ENCODE measurements at places on chromosomes 2 and 18. TPM values are rescaled to one million over a fixed set of nuclear protein-coding genes. Genes with fewer than 3 reads are reported as not detected.

The TSPYL6 gene
- total RNA-seq, result not detected

The OXER1 gene
- not detected for total RNA-seq

The MALT1 gene
- total RNA-seq, result 9.2 TPM

The MTX2 gene
- total RNA-seq, result 34.5 TPM

The SERPINB3 gene
- not detected for total RNA-seq

The IL36A gene
- not detected for total RNA-seq

The TUBA4B gene
- total RNA-seq, result not detected

The KYNU gene
- 0.07 TPM for total RNA-seq

DNA sequence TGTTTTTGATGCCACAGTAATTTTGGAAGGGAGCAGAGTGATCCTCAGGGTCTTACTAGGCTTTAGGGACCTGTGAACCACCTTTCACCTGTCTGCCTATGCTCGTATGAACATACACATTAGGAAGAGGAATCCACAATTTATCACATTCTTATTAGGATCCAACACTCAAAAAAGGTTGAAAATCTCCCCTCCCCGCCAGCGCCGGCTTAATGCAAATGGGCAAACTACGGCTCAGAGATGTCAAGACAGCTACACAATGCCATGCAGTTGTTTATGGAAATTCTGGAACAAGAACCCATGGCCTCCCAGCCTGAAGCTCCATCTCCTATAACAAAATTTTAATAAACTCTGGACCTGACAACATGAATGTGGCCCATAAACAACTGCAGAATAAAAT is 375.9 kb upstream of the ACVR2A start:
- DNase-seq, result no peak

GRCh38 chr2:128219891-128220290 is 98.8 kb downstream of the HS6ST1 start:
- no peak for DNase-seq

DNA sequence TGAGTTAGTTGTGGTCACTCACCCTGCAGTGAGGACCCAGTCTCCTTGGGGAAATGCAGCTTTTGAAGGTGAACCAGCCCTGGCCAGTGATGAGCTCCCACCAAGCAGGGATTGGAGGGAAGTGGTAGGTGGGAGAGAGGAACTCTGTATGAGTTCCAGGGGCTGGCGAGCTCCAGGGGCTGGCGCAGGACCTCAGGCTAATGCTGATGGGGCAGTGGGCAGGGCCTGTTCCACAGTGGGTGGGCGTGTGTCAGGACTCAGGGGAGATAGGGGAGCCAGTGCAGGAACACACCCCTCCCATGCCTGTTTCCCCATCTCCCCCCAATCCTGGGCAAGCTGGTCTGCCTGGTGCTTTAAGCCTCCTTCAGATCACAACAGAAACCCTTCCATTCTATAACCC is 208.4 kb downstream of the DYSF start:
- no peak for DNase-seq

- DNase-seq, result no peak
These were observed 294.2 kb upstream of the HNMT start for GRCh38 chr2:137670111-137670510.

- no peak for DNase-seq
These were observed 414.9 kb upstream of the SYT4 start for GRCh38 chr18:43692099-43692690.

- no peak for DNase-seq
These were observed 84.5 kb upstream of the LCLAT1 start for GRCh38 chr2:30362468-30363081.

- DNase-seq, result no peak
These were observed 8.4 kb downstream of the TMEM247 start for GRCh38 chr2:46487667-46488335.

DNA sequence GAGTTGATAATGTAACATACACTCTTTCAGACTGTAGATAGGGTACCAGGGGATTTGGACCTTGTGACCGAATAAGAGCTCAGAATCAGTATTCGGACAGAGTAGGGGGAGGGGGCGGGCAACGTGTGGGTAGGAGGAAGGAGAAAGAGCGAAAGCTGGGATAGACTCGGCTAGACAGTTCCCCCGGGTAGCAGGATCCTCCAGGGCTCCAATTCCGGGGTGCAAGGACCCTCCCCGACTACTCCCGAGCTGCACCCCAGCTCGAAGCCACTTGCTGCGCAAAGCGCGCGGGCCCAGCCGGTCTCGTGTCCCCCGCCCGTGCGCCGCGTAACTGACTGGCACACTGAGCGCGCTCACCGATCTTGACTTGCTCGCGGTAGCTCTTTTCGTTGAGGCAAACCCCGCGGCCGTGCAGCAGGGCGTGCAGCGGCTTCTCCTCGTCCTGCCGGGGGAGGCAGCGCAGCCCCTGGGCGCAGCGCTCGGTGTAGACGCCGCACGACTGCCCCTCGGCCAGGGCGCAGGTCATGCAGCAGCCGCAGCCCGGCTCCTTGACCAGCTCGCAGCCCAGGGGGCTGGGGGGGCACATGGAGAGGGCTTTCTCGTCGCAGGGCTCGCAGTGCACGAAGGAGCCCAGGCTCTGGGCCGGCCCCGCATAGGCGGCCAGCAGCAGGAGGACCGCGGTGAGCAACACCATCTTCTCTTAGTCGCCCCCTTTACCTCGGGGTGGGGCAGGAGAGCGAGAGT is 1.1 kb downstream of the IGFBP5 start:
- no peak for DNase-seq

GRCh38 chr2:16671760-16672159 is 6.1 kb upstream of the CYRIA start:
- DNase-seq, result peak; percentile 47

GRCh38 chr2:120208381-120209353 is 14.5 kb downstream of the TMEM185B start:
- DNase-seq, result no peak

GRCh38 chr2:173109253-173110188 is 33.9 kb downstream of the MAP3K20 start:
- no peak for DNase-seq

DNA sequence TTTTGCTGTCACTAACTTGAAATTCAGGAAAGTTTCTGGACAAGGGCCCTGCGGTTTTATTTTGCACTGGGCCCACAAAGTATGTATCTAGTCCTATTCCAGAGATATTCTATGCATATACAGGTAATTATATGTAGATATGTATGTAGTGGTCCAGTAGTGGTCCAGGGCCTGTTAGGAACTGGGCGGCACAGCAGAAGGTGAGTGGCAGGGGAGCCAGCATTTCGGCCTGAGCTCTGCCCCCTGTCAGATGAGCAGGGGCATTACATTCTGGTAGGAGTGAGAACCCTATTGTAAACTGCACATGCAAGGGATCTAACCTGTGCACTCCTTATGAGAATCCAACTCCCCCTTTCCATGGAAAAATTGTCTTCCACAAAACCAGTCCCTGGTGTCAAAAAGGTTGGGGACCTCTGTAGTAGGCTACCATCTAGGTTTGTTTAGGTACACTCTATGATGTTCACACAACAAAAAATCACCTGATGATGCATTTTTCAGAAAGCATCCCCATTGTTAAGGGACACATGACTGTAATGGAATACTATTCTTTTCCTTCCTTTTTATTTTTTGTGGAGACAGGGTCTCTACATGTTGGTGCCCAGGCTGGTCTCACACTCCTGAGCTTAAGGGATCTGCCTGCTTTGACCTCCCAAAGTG is 2.8 kb upstream of the PPP4R3B start:
- no peak for DNase-seq

- no peak for DNase-seq
These were observed 887.9 kb downstream of the NRXN1 start for GRCh38 chr2:50143822-50144575.

DNA sequence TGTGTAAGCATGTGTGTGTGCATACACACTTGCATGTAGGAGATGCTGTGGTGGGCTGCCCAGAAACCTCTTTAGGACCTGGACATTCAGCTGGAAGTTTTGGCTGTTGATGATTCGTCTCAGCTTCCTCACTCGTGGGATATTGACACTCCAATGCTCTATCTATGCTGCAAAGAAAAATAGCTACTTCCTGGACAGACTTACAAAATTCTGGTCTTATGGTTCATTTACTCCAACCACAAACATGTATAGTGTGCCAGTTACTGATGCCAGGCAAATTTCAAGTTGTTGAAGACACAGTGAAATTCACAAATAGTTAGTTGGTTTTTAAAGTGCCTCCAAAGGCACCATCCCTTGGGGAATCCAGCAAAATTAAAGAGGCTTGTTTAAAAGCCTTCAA is 882.6 kb downstream of the CPS1 start:
- no peak for DNase-seq

GRCh38 chr18:13530879-13531387 is 195.4 kb downstream of the FAM210A start:
- peak; percentile 47 for DNase-seq

GRCh38 chr2:6442252-6442985 is 423.3 kb downstream of the CMPK2 start:
- DNase-seq, result no peak

DNA sequence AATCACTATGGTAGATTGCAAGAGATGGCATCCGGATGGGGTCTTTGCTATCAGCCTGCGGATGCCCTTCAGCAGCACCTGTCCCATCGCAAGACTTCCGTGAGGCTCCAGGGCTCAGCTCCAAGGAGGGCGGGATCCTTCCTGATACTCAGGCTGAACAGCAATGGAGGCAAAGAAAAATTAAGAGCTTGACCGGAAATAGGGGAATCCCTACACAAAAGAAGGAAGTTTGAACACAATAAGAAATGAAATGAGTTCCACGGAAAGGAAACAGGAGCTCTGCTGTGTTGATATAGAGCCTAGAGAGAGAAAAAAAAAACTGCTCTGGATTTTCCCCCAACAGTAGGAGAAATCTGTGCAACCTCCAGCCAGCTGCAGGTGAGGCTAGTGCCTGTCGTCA is 91.9 kb downstream of the ARL4C start:
- peak; percentile 53 for DNase-seq

DNA sequence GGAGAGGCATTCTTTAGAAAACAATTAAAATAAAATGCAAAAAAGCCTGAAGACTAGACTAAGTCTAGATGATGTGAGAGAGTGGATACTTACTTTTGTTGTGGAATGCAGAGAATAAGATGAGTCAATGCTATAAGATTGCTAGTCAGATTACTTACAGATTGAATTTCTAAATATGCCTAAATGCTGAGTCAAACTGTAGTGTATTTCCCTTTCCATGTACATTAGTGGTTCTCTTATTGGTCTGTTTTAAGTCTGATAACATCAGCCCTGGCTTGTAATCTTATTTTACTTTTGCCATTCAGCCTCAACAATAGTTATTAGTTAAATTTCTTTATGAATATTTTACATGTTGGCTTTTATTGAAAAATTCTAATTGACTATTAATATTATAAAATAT is 702.7 kb downstream of the SOCS6 start:
- DNase-seq, result no peak

GRCh38 chr2:23767876-23768621 is 158.9 kb downstream of the ATAD2B start:
- DNase-seq, result no peak

GRCh38 chr2:72394541-72395070 is 246.9 kb upstream of the CYP26B1 start:
- no peak for DNase-seq

DNA sequence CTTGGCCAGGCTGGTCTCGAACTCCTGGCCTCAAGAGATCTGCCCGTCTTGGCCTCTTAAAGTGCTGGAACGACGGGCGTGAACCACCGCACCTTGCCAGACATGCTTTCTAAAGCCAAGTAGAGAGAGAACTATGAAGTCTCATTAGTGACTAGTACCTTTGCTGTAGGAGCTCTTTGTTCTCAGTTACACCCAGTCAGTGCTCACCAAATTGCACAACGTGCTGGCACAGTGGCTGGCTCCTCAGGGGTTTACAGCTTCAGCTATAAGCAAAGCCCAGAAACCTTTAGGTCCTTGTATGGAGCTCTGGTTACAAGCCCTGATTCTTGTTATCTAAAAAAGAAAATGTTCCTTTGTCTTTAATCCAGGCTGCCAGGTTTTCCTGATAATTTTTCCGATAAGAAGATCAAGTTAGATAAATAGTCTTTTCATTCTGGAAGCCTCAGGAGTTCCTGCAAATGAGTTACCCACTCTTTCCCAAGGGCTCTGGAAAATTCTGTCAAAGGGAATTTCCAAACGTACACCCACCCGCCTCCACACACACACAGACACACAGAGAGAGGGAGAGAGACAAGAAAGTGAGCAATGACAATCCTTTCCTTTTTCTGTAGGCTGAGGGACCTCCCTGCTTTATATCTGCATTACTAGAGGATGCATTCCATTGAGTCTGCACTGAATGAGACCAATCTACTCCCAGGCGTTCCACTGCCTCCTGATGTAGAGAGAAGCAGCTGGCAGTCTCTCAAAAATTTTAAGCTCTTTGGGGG is 100.2 kb upstream of the CSRNP3 start:
- DNase-seq, result no peak

DNA sequence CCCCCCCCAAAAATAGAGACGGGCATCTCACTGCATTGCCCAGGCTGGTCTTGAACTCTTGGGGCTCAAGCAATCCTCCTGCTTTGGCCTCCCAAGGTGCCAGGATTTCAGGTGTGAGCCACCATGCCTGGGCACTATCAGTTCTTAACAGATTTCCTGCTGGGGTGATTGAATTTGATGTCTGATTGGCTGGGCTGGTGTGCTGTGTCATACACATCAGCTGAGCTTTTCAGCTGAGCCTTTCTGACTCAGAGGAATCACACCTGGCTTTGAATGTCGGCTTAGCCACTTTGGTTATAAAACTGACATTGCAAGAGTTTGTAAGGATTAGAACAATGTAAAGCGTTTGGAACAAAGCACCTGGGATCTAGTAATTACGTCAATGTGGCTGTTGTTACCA is 18.9 kb downstream of the NCAPH start:
- no peak for DNase-seq

- no peak for DNase-seq
These were observed 32.6 kb downstream of the MRPL35 start for GRCh38 chr2:86231680-86232372.

- peak; percentile 24 for DNase-seq
These were observed 550 bp downstream of the USP34 start for GRCh38 chr2:61470122-61470951.

DNA sequence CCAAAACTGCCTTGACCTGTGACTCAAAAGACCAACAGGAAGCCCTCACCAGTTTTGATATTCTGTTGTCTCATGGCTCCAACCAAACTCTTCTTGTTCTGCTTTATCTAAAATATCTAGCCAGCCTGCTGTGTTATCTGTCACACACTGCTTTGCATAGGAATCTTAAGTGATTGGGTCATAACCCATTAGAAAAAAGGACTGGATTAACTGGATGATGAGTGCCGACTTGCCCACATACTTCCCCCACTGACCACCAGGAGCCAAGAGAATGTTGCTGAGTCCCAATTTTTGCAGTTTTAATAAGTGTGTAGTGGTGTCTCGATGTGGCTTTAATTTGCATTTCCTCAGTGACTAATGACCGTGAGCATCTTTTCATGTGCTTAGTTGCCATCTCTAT is 6.5 kb downstream of the MOGAT1 start:
- no peak for DNase-seq

GRCh38 chr2:58401936-58402335 is 160.8 kb upstream of the FANCL start:
- no peak for DNase-seq

DNA sequence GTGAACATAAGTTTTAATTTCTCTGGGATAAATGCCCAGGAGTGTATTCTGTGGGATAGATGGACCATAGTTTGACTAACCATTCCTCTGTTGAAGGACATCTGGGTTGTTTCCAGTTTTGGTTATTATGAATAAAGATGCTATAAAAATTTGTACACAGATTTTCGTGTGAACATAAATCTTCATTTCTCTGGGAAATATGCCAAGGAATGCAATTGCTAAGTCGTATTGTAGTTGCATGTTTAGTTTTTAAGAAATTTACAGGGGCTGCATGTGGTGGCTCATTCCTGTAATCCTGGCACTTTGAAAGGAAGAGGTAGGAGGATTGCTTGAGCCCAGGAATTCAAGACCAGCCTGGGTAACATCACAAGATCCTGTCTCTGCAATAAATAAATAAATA is 6.9 kb upstream of the SLC11A1 start:
- DNase-seq, result no peak
